ENCODE measurements at places on chromosomes 2 and 18. TPM values are rescaled to one million over a fixed set of nuclear protein-coding genes. Genes with fewer than 3 reads are reported as not detected.

- no peak for DNase-seq
These were observed 28.6 kb downstream of the CROCC2 start for GRCh38 chr2:240934701-240935102.

DNA sequence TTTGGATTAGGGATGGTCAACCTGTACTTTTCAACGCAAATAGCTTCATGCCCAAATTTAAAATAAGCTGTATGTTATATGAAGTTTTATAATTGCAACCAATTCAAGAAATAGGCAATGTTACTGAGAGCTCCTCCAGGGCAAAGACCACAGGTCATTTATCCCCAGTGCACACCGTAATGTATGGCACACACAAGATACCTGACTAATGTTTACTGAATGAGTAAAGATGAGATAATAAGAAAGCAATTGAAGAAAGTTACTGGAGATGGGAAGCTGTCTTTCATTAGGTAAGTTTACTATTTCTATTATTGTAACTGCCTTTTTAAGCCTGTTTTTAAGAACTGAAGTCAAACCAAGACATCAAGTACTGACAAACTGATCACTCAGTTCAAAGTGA is 184.5 kb upstream of the VRK2 start:
- DNase-seq, result no peak

Gene SERPINB13
- 18.5 TPM for total RNA-seq

DNA sequence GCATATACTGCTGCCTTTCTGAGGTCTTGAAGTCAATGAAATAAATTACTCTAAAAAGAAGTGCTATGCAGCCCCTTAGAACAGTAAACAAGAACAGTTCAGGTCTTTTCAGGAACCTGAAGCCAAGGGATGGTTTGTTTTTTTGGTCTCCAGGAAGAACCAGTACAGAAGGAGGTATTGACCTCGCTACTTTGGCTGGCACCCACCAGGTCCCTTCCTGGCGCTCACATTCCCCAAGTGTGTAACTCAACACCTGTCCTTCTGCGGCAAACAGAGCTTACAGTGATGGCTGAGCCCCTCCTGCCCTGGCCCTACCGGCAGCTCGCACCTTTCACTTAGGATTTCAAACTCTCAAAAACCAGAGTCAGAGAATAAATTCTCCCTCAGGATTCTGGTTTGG is 51.9 kb downstream of the SETBP1 start:
- DNase-seq, result no peak

- no peak for DNase-seq
These were observed 19.3 kb upstream of the TMEM18 start for GRCh38 chr2:696463-696862.

Gene AGXT
- total RNA-seq, result not detected

Gene FAM237A
- not detected for total RNA-seq

Gene AKAIN1
- total RNA-seq, result not detected

Gene CPLX4
- not detected for total RNA-seq

- no peak for DNase-seq
These were observed 6.2 kb upstream of the MYL12B start for GRCh38 chr18:3255611-3256165.

- DNase-seq, result no peak
These were observed 19.7 kb downstream of the RASGRP3 start for GRCh38 chr2:33496150-33496549.

DNA sequence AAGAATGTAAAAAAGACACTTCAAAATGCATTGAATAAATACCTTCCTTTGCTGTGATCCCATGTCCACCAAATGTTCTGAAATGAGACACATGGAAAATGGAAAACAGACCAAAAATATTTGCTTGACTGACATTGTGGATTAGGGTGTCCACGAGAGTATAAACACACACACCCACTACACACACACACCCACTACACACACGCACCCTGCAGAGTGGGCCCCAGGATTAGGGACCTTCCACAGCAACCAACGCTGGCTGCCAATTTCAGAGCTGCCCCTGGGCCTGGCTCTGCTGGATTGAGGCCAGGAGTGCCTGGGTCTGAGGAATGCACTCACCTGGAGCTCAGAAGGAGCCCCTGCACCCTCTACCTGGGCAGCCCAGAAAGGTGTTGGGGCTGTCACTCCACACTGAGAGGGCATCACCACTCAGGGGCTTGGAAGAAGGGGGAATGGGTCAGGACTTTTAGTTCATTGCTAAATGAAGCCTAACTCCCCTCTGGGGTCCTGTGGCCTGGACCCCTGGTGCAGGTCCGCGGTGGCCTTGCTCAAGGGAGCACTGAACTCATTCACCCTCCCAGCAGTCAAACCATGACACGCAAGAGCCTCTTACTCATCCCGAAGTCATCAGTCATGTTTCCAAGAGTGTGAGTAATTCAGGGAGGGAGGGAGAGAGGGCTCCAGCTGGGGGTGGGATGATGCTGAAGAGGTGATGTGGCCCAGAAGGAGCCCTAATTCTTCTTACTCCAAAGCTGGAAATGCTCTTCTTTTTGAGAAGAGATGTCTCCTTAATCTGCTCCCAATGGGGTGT is 50.2 kb upstream of the PLB1 start:
- no peak for DNase-seq

GRCh38 chr18:58284699-58285448 is 240.8 kb downstream of the NEDD4L start:
- DNase-seq, result no peak

DNA sequence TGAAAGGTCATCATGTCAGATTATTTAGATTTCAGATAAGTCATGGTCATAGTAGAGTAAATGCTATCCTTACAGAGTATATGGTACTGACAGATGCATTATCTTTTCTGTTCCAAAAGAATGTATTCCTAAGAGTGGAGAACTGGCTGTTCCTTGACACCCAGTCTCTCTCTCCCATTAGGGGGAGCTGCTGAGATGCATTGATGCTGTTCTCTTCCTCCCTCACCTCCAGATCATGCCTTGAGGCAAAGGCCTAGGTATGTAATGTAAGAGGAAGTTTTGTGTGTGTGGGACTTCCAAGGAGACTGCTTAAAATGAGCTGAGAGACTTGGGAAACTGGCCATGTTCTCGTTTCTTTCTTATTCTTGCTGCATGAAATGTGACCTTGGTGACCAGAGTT is 979.5 kb upstream of the CELF4 start:
- no peak for DNase-seq

Gene RBFA
- 39.6 TPM for total RNA-seq
